Stimulated activated CD4-positive, alpha-beta T cell treated with anti-CD3 and anti-CD28 coated beads, Interleukin-2, amount 100 ng/mL, for 24 hours (primary cell): ENCODE measurements at places on chromosomes 1 and 21.

DNA sequence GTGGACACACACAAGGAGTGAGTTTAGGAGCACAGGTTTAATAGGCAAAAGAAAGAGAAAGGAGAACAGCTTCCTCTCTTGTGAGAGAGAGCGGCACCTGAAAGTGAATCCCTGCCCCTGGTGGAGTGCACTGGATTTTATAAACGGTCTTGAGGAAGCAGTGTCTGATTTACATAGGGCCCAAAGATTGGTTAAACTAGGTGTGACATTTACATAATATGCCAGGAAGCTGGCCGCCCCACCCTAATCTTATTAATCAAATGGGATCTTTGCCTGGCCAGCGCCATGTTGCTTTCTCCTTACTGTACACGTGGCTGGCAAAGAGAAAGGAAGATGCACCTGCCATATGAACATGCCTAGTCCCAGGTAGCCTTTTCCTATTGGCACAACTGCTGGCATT is 38.7 kb downstream of the CFH start:
- no peak for DNase-seq

DNA sequence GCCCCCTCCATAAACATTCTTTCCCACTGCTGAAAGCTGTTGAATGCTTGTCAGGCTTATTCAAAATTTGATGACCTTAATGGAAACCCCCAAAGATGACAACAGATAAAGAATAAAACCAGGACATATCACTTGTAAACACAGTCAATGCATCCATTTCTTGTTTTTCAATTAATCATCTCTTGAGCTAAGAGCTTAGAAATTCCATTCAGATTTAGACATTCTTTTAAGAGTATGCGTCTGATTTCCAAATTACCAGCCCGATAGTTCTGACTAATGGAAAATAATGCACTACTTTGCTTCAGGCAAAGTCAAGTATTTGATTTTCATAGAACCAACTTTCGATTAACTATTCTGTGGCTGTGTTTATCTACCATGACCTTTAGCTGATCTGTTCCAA is 100.6 kb upstream of the RUNX1 start:
- DNase-seq, result no peak

DNA sequence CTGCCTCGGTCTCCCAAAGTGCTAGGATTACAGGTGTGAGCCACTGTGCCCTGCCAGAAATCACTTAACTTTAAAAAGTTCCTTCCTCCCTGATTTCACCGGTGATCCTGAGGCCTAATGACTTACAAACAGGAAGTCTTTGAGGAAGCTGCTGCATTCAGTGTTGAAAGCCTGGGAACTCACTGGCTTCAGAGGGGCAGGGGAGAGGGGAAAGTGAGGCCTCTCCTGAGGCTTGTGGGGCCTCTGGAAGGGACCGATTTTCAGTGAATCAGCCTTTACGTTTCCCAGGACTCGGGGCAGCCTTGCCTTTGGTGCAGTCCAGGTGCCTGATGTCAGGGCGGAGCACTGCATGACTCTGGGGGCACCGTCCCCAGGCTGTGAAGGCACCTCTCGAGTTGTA is 30.1 kb upstream of the ARHGEF10L start:
- no peak for DNase-seq

DNA sequence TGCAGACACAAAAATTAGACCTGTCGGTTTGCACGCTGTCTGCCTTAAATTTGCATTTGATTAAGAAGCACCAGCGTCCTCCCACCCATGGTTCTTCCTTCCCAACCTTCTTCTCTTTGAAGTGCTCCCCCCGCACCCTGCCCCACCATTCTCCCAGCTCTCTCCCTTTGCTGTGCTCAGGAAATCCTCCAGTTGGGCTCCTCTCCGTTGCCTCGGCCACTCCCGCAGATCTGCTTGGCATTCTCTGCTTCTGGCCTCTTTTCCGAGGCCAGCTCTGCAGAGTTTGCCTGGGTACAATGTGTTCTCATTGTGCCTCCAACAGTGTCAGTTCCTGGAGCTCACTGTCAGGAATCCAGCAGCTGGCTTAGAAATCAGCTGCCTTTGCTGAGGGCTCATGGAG is 126.1 kb downstream of the NAV1 start:
- no peak for DNase-seq

DNA sequence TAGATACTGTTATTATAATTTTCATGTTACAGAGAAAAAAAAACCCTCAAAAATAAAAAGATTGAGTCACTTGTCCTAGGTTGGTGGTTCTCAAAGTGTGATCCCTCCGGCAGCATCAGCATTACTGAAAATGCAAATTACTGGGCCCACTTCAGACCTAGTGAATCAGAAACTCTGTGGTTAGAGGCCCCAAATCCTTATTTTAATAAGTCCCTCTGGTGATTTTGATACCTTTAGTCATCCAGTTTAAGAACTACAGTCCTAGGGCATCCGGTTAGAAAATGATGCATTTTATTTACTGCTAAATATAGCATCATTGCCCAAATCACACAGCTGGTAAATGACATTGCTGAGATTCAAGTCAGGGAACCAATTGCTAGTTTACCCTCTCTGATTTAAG is 203.7 kb upstream of the RUNX1 start:
- peak; percentile 31 for DNase-seq

GRCh38 chr1:84303314-84303830 is 1.9 kb downstream of the SAMD13 start:
- no peak for DNase-seq

DNA sequence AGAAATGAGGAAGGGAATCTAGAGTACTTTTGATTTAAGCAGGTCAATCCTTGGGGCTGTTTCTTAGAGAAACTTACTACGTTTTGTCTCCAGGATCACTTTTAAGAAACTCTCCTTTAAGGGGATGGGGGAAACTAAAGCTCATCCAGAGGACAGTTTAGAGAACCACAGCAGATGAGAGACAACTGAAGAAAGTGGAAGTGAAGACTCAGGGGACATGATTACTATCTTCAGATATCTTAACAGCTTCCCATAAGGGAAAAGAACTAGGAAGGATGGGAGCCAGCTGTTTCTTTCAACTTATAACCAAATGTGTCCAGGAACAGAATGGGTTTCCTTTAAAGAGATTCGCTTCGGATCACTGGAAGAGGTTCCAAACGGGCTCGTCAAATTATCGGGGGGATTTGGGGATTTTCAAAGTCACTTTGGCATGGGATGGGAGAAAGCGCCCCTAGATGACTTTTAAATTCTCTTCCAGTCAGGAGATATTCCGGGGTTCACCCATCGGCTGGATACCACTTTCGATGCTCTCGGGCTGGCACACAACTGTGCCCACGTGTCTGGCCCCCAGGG is 1.2 kb downstream of the SCMH1 start:
- no peak for DNase-seq

GRCh38 chr1:47692196-47692595 is 254.4 kb downstream of the FOXD2 start:
- DNase-seq, result peak; percentile 4

- DNase-seq, result no peak
These were observed 11.1 kb downstream of the DIPK1A start for GRCh38 chr1:92949937-92950817.

DNA sequence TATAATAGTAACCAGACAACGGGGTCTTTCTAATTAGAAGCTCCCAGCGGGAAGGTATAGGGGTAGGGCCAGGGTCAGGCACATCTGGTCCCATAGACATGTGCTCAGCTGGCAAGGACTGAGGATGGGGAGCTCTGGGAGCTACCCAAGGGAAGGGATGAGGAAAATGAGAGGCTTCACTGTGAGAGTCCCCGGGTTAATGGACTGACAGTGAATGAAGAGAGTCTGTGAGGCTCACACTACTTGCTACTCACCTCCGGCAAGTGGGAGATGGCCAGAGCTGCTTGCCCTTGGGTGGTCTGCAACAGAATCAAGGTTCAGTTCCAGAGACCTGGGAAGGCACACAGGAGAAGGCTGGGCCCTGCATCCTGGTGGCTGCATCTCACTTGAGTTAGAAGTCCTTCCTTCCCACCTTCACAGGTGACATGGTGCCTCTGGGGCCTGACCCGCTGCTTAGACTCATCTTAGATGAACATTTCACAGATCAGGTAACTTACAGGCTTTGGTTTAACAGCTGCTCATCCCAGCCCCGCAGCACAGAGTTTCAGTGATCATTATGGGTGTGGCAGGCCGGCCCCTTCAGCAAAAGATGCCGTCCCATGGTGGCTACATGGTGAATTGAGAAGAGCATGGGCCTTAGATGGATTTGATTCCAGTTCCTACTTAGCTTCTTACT is 31.7 kb downstream of the EIF2D start:
- DNase-seq, result no peak

DNA sequence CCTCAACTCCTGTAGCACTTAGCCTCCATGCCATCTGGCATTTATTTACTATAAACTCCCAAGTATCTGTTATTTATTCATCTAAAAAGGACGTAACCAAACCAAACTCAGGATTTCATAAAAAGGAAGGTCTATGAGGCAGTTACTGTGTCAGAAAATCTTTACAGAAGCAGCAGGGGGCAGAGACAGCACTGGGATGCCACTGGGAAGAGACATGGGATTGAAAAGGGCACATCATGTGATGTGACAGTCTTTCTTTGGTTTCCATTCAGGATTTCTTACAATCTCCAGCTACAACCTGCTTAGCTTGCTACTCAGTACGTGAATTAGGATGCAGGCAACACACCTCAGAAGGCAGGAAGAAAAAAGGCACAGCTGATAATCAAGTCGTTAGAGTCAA is 31.2 kb downstream of the SPRTN start:
- DNase-seq, result no peak

- DNase-seq, result no peak
These were observed 141.4 kb downstream of the PEX14 start for GRCh38 chr1:10615932-10616671.

DNA sequence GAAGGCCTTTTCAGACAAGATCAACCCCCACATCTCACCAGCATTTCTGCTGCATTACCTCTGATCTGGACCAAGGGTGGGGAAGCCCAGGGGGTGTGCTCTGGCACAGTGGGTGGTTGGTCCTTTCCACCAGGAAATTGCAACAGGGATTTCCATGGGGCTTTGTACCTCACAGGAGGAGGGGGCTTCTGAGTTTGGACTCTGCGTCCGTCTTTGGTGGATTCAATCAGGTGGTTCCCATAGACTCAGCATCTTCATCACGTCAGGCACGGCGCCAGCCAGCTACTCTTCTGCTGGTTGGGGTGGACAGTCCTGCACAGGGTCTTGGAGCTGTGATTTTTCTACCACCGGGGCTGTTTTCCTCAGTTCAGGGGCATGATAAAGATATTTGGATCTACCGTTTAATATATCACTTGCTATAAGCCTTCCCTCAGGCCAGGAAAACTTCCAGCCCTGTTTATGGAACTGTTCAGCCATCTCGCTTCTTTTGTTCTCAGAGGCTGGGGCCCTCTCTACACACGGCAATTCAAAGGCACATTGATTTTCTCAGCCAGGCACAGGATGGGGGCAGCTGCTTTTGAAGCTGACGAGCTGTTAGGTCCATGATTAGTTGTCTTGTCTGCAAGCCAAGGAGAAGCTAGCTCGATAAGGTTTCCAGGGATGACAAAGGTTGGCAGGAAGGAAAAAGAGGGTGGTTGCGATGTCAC is 467.3 kb downstream of the CAMTA1 start:
- DNase-seq, result no peak

DNA sequence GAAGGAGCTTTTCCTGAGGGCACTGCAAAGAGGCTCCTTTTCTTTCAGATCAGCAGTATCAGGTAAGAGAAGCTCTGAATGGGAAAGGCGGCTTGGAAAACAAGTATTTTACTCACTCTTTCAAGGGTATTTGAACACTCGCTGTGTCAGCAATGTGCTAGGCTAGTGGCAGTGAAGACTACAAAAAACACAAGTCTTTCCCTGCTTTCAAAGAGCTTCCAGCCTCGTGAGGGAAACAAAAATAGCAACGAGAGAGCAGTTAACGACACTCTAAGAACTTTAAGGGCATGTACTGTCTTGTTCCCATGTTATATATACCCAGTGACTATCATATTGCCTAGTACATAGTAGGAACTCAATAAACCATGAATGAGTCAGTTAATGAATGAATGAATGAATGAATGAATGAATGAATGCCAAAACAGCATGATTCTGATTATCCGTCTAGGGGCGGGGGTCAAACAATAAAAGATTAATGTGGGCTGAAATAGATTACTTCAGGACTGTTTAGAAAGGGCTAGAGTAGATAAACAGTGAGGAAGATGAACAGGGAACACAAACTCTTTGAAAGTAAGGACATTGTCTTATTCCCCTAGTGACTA is 14.2 kb upstream of the MCOLN3 start:
- no peak for DNase-seq

DNA sequence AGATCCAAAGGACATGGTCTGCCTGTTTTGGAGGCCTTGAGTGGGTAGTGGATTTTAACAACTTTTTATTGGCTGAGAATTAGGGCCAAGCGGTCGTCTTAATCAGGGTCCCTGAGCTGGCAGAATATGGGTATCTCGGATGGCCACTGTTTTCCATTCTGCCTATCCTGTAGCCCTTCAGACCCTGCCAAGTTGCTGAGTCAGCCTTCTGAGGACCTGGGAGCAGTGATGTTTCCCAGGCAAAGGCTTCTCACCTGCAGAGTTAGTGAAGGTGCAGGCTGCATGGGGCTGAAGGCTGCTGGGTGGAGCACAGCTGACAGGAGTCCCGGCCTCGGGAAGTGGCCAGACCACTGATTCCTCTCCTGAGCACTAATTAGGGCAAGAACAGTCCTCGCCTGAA is 11.4 kb downstream of the RASSF5 start:
- no peak for DNase-seq

DNA sequence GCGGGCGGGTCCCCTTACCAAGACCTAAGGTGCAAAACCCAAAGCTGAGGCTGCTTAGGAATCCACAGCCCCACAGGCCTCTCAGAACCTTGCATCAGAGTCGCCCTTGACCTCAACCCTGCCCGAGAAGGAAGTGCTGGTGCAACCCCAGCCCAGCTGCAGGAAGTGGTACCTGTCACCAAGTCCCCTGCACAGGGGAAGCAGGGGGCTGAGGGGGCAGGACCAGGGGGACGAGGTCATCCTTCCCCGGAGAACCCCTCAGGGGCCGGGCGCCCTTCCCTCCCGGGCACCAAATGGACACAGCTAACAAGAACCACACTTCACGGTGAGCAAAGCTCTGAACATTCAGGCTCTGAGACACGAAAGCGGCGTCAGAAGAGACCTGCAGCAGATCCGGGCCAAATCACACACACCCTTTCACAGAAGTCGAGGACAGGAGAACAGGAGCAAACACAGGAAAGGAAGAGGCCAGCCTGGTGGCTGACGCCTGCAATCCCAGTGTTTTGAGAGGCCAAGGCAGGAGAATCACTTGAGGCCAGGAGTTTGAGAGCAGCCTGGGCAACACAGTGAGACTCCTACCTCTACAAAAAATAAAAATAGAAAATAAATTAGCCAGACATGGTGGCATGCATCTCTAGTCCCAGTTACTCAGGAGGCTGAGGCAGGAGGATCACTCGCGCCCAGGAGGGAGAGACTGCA is 6.4 kb downstream of the ITGB2 start:
- peak; percentile 48 for DNase-seq

GRCh38 chr1:102120910-102121309 is 124.2 kb upstream of the OLFM3 start:
- DNase-seq, result no peak

- DNase-seq, result no peak
These were observed 4.6 kb upstream of the PIAS3 start for GRCh38 chr1:145863282-145864018.

DNA sequence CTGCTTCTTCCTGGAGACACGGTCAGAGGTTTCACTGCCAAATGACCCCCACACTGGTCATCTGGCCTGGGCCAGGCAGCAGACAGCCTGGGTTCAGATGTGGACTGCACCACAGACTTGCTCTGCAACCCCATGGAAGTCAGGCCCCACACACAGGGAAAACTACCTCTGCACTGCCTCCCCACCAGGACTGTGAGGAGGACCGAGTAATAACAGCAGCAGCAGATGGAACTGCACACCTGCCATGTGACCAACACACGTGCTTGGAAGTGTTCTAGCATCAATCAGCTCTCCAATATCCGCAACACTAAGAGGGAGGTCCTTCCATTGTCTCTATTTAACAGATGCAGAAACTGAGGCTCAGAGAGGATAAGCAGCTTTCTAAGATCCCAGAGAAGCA is 51.4 kb downstream of the SLC9A1 start:
- DNase-seq, result no peak
